ENCODE measurements at places on chromosomes 16 and 17. TPM values are rescaled to one million over a fixed set of nuclear protein-coding genes. Genes with fewer than 3 reads are reported as not detected.

DNA sequence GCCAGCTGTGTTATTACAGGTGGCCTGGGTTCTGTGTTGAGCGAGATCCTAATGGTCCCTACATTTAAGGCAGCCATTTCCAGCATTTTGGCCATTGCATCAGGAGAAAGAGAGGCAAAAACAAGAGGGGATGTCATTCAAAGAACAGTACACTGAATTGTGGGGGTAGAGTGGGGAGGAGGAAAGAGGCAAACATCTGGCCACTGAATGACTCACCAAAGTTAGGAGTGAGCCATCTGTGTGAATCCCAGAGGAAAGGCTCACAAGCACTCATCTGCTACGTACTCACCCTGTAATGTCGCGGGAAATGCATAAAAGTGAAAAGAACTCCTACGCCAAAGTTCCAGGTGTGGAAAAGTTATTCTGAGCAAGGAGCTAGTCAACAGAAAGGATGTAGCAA lies 16.7 kb downstream of the KRABD2 start:
- no peak overlapping the region for H3K27ac ChIP-seq
- H3K36me3 ChIP-seq, result no peaks in the 10 kb centered on the region
- no peak for DNase-seq

- DNase-seq, result peak; percentile 65
- no peaks in the 10 kb centered on the region for H3K36me3 ChIP-seq
- peak overlapping the region; percentile 26 for H3K27ac ChIP-seq
- H3K4me1 ChIP-seq, result peaks cover 12% of the 10 kb centered on the region
- no peaks in the 10 kb centered on the region for H3K27me3 ChIP-seq
Observed at GRCh38 chr17:17398188-17398942, 78.4 kb upstream of the MED9 start.

Gene MPP2
- total RNA-seq, result 25.1 TPM

- no peaks in the 10 kb centered on the region for H3K36me3 ChIP-seq
- H3K4me1 ChIP-seq, result no peaks in the 10 kb centered on the region
- no peak overlapping the region for H3K4me3 ChIP-seq
- no peak for DNase-seq
Observed at GRCh38 chr17:71548540-71549190, 572.2 kb upstream of the SOX9 start.

Gene CACNG3
- total RNA-seq, result not detected

Gene CORO6
- total RNA-seq, result 11.7 TPM

Gene ANKRD40CL
- not detected for total RNA-seq

- no peak overlapping the region for H3K27ac ChIP-seq
- H3K36me3 ChIP-seq, result no peaks in the 10 kb centered on the region
- DNase-seq, result no peak
- no peak overlapping the region for H3K4me3 ChIP-seq
Observed at GRCh38 chr17:43553573-43553972, 7.4 kb upstream of the ETV4 start.

GRCh38 chr17:15516150-15516549 lies 47.1 kb downstream of the TVP23C start:
- H3K36me3 ChIP-seq, result no peaks in the 10 kb centered on the region
- DNase-seq, result no peak
- no peak overlapping the region for H3K27ac ChIP-seq
- no peaks in the 10 kb centered on the region for H3K27me3 ChIP-seq
- peaks cover 6% of the 10 kb centered on the region for H3K4me1 ChIP-seq

Gene KRT17
- total RNA-seq, result 13.3 TPM

GRCh38 chr16:2856061-2856670 lies 1.8 kb downstream of the PRSS22 start:
- H3K36me3 ChIP-seq, result no peaks in the 10 kb centered on the region
- no peak overlapping the region for H3K4me3 ChIP-seq
- H3K27ac ChIP-seq, result no peak overlapping the region
- H3K4me1 ChIP-seq, result peaks cover 3% of the 10 kb centered on the region
- DNase-seq, result no peak

DNA sequence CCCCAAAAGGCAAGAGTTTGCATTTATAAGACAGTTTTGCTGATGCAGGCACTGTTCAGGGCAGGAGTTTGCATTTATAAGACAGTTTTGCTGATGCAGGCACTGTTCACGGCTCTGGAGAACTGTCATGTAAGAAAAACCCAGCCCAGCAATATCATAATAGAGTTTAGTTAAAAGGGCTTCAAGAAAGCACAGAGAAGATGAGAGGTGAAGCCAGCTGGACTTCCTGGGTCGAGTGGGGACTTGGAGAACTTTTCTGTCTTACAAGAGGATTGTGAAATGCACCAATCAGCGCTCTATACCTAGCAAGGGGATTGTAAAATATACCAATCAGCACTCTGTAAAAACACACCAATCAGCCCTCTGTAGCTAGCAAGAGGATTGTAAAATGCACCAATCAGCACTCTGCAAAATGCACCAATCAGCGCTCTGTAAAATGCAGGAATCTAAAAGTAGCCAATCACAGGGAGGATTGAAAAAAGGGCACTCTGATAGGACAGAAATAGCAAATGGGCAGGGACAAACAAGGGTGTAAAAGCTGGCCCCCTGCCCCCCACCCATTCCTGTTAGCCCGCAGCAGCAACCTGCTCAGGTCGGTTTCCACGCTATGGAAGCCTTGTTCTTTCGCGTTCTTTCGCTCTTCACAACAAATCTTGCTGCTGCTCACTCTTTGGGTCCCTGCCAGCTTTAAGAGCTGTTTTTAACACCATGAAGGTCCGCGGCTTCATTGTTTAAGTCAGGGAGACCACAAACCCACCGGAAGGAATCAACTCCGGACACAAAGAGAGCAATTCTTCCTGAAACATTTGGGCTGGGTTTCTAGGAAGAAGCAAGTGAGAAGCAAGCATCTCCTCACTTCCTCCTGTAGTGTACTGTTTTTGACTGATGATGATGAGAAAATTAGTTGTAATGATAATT lies 1.8 kb upstream of the CBX1 start:
- peak; percentile 68 for DNase-seq
- no peaks in the 10 kb centered on the region for H3K27me3 ChIP-seq
- H3K36me3 ChIP-seq, result no peaks in the 10 kb centered on the region
- no peak overlapping the region for H3K27ac ChIP-seq

DNA sequence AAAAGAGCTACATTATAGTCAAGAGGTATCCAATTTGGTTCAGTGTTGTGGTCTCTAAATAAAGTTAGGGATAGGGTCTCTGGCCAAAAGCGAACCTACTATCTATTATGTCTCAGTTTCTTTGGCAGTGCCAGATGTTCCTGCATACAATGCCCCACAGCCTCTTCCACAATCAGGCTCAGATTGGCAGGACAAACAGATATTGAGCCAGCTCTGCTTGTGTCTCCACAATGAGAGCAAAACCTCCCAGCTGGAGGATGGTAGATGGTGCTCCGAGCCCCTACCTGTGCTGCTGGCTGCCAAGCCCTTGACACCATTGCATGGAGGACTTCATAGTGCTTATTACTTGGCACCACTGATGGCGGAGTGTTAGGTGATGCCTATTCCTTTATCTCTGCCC lies 19.7 kb downstream of the PHAF1 start:
- H3K27me3 ChIP-seq, result no peaks in the 10 kb centered on the region
- H3K4me1 ChIP-seq, result no peaks in the 10 kb centered on the region
- H3K4me3 ChIP-seq, result no peak overlapping the region
- no peaks in the 10 kb centered on the region for H3K36me3 ChIP-seq

Gene NPIPB2
- 23.9 TPM for total RNA-seq

- H3K4me3 ChIP-seq, result no peak overlapping the region
- H3K36me3 ChIP-seq, result no peaks in the 10 kb centered on the region
- H3K27ac ChIP-seq, result peak overlapping the region; percentile 31
- no peaks in the 10 kb centered on the region for H3K27me3 ChIP-seq
- no peak for DNase-seq
- peaks cover 37% of the 10 kb centered on the region for H3K4me1 ChIP-seq
Observed at GRCh38 chr16:67241008-67241900, 6.0 kb downstream of the FHOD1 start.

Gene OR1F1
- not detected for total RNA-seq

Gene MRPL58
- 24.3 TPM for total RNA-seq

DNA sequence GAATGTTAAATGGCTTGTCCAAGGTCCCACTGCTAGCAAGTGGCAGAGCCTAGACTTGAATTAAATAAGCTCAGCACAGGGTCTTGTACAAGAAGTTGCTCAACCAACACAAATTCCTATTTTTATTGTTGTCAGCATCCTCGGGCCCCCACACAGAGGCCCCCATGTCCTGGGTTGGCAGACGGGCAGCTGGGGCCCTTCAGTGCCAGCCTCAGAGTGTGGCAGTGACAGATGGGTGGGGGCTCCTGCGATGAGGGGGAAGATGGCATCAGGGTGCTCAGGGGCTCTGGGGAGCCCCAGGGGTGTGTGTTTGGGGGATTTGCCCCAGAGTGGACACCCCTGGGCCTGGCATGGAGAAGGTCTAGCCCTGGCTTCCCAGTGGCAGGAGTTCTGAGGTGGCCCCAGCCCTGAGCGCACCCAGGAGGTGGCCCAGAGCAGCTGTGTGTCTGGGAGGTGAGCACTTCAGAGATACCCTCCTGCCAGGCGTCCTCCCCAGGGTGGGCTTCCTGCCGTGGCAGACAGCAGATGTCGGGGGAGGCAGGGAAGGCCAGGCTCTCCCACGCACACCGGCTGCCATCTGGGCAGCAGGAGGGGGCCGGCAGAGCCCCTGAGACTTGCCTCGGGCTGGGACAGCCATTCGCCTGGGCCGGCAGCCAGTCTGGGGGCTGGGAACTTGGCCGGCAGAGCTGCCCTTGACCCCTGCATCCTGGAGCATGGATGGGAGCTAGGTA lies 150.8 kb downstream of the C16orf78 start:
- peak overlapping the region; percentile 19 for H3K27ac ChIP-seq
- H3K27me3 ChIP-seq, result no peaks in the 10 kb centered on the region
- no peaks in the 10 kb centered on the region for H3K36me3 ChIP-seq

- H3K4me1 ChIP-seq, result no peaks in the 10 kb centered on the region
- H3K36me3 ChIP-seq, result no peaks in the 10 kb centered on the region
- no peak overlapping the region for H3K27ac ChIP-seq
- H3K4me3 ChIP-seq, result no peak overlapping the region
- no peaks in the 10 kb centered on the region for H3K27me3 ChIP-seq
Observed at GRCh38 chr17:55645361-55645760, 77.3 kb downstream of the TMEM100 start.

- no peaks in the 10 kb centered on the region for H3K36me3 ChIP-seq
- peak overlapping the region; percentile 63 for H3K27ac ChIP-seq
- peaks cover 35% of the 10 kb centered on the region for H3K4me1 ChIP-seq
- no peaks in the 10 kb centered on the region for H3K27me3 ChIP-seq
Observed at GRCh38 chr17:49516180-49516579, 21.1 kb downstream of the NGFR start.

GRCh38 chr17:61532826-61533225 lies 58.2 kb downstream of the NACA2 start:
- no peak for DNase-seq
- no peaks in the 10 kb centered on the region for H3K4me1 ChIP-seq
- H3K4me3 ChIP-seq, result no peak overlapping the region
- no peaks in the 10 kb centered on the region for H3K27me3 ChIP-seq

Gene SPATA32
- 47.4 TPM for total RNA-seq

GRCh38 chr17:15380446-15380845 lies 39.0 kb upstream of the TEKT3 start:
- no peaks in the 10 kb centered on the region for H3K36me3 ChIP-seq
- H3K27ac ChIP-seq, result no peak overlapping the region
- H3K4me1 ChIP-seq, result peaks cover 4% of the 10 kb centered on the region
- DNase-seq, result no peak

GRCh38 chr17:62965174-62965685 lies 805 bp upstream of the TANC2 start:
- peak overlapping the region; percentile 85 for H3K27ac ChIP-seq

DNA sequence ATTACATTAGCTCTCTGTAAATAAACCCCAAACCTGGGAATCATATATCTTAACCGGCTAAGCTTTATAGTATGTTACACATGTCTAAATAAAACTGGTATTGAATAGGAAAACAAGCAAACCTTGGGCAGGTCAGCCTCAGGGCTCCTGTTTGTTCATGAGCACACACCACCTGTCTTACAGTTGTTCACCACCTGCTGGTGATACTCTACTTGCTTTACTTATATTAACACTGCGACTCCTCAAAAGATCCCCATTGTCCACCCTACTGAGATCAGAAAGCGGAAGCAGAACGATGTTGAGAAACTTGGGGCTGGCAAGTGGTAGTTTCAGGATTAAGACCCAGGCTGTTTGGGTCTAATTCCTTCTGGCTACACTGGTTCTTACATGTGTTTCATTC lies 16.4 kb downstream of the CDH13 start:
- H3K27me3 ChIP-seq, result no peaks in the 10 kb centered on the region
- no peak overlapping the region for H3K27ac ChIP-seq
- H3K4me3 ChIP-seq, result no peak overlapping the region

- no peak within 1 kb of the TSS for H3K27ac ChIP-seq
- H3K36me3 ChIP-seq, result no peaks in the 10 kb centered on the region
- no peak within 1 kb of the TSS for H3K4me3 ChIP-seq
- H3K4me1 ChIP-seq, result no peaks in the 10 kb centered on the region
- H3K27me3 ChIP-seq, result no peaks in the 10 kb centered on the region
Observed at GRCh38 chr17:64448665-64449512, at the start of gene MILR1. TSS of gene MILR1 (plus strand) at chr17:64449115. CDS start at chr17:64449169, 54 bp downstream.

GRCh38 chr17:3740611-3741073 lies 16.9 kb downstream of the HASPIN start:
- peaks cover 16% of the 10 kb centered on the region for H3K4me1 ChIP-seq
- no peak for DNase-seq
- no peaks in the 10 kb centered on the region for H3K36me3 ChIP-seq
- H3K4me3 ChIP-seq, result no peak overlapping the region
- H3K27ac ChIP-seq, result no peak overlapping the region
- no peaks in the 10 kb centered on the region for H3K27me3 ChIP-seq

DNA sequence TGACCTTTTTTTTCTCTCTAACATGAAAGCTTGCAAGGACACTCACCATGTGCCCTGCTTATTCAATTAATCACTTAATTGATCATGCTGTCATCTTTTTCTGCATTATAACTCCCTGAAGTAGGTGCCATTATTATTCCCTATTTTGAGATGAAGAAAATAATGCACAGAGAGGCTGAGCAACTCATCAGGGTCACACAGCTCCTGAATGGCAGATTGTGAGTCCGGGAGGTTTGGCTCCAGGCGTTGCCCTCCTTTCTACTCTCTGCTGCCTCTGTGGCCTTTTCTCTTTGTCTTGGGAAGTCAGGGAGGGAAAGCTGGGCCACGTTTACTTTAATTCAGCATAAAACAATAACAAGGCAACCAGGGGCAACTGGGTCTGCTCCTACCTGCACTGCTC lies 17.2 kb upstream of the N4BP1 start:
- no peak overlapping the region for H3K27ac ChIP-seq
- no peak for DNase-seq
- no peak overlapping the region for H3K4me3 ChIP-seq
- H3K27me3 ChIP-seq, result no peaks in the 10 kb centered on the region
- H3K36me3 ChIP-seq, result no peaks in the 10 kb centered on the region
- H3K4me1 ChIP-seq, result peaks cover 4% of the 10 kb centered on the region

GRCh38 chr16:28136751-28137434 lies 73.4 kb upstream of the GSG1L start:
- H3K4me3 ChIP-seq, result no peak overlapping the region
- DNase-seq, result peak; percentile 38
- H3K4me1 ChIP-seq, result peaks cover 5% of the 10 kb centered on the region

- H3K27me3 ChIP-seq, result no peaks in the 10 kb centered on the region
- H3K4me1 ChIP-seq, result peaks cover 41% of the 10 kb centered on the region
- no peaks in the 10 kb centered on the region for H3K36me3 ChIP-seq
- H3K27ac ChIP-seq, result peak overlapping the region; percentile 100
- peak overlapping the region; percentile 73 for H3K4me3 ChIP-seq
Observed at GRCh38 chr17:8153031-8153451, 837 bp upstream of the PER1 start.

Gene RNU2-1
- not detected for total RNA-seq

GRCh38 chr17:67281743-67282142 lies 36.7 kb upstream of the HELZ start:
- peaks cover 5% of the 10 kb centered on the region for H3K4me1 ChIP-seq
- H3K27ac ChIP-seq, result no peak overlapping the region
- DNase-seq, result no peak
- no peaks in the 10 kb centered on the region for H3K36me3 ChIP-seq
- no peak overlapping the region for H3K4me3 ChIP-seq

Gene TMC5
- 4.5 TPM for total RNA-seq

Measured in testis (tissue), 5 donors.